GDM1 (cell line): ENCODE measurements at places on chromosomes 6 and 20.

- no peak for DNase-seq
These were observed 3.8 kb downstream of the GID8 start for GRCh38 chr20:62941792-62942191.

DNA sequence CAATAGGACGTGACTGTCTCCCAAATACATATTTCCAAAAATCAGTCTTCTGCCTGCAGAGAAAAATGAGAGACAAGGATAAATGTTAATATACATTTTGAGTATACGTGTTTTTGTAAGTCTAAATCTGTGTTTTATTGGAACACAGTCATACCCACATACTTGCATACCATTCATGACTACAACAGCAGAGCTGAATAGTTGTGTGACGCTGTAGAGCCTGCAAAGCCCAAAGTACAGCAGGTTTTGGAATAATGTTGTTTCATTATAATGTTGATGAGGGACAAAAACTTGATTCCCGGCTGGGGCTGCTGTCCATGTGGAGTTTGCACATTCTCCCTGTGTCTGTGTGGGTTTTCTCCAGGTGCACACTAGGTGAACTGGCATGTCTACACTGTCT is 23.8 kb upstream of the FBXO9 start:
- no peak for DNase-seq

DNA sequence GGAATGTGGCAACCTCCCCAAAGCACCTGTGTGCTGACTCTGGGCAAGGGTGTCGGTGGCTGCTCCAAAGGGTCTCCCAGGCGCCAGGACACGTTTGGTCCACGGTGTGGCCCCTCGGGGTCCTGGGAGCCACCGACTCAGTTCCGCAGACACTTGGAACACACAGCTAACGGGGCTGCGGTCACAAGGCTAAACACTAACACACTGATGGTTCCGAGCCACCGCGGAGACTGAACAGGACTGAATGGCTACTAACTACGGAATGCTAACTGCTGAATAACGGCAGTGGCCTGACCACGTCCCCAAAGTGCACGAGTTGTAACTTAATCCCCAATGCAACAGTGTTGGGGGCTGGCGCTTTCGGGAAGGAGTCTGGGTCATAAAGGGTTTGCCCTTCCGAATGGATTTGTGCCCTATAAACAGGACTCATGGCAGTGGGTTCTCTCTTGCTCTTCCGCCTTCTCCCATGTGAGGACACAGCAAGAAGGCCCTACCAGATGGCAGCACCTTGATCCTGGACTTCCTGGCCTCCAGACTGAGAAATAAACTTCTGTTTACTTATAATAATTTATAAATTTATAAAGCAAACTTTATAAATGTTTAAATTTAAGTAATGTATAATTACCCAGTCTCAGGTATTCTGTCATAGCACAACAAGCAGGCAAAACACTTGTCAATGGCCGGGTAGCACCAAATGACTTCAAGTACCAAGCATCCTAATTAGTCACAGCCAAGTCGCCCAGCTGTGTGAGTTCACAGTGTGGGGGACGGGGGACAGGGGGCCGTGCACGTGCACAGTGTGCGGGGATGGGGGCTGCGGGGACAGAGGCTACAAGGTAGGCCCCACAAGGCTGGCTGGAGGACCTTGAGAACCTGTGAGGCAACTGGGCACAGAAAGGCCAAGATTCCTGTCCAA is 2.3 kb upstream of the EEF1A2 start:
- DNase-seq: no peak

GRCh38 chr6:104954190-104954797 is 2.6 kb upstream of the LIN28B start:
- DNase-seq: no peak

DNA sequence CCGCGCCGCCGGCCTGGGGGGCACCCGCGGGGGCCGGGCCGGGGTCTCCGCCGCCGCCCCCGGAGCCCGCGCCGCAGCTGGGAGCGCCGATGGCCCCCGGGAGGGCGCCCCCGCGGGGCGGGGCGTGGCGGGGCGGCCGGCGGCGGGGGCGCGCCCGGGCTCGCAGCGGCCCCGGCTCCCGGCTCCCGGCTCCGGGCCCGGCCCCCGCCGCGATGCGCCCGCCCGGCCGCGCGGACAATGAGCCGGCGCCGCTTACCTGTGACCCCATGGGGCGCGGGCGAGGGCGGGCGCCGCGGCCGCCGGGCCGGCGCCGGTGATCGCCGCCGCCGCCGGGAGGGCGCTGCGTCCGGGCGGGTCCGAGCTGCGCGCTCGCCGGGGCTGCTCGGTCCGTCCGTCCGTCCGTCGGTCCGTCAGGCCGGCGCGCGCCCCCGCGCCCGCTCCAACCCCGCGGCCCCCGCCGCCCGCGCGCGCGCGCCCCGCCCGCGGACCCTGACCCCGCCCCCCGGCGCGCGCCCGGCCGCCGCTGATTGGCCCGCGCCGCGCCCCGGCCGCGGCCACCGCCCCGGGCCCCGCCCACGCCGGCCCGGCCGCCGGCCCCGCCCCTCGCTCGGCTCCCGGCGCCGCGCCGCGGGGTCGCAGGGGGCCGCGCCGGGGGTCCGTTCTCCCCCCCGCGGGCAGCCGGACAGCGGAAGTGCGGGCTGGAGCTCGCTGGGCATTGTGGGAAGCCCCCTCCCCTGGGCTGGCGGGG is at the start of gene ZBTB46:
TSS of gene ZBTB46 (minus strand) at position 424 of the 748 bp plus-strand sequence. CDS start 40,507 bp downstream, outside the sequence.
- DNase-seq: peak; percentile 35

DNA sequence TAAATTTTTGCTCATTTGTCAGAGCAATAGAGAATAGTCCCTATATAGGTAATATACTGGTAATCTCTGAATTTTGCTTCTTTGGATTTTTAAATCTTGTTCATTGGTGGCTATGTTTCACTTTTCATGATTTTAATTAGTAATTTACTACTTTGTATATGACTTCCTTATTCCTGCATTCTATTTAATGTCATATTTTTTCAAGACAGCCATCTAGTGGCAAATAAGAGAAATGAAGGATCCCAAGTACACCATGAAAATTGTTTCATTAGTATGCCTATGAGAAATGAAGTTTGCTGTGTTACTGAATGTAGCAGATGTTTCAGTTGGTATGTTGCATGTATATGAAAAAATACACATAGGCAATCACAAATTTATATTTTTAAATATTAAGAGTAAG is 82.4 kb downstream of the ZNF292 start:
- no peak for DNase-seq

DNA sequence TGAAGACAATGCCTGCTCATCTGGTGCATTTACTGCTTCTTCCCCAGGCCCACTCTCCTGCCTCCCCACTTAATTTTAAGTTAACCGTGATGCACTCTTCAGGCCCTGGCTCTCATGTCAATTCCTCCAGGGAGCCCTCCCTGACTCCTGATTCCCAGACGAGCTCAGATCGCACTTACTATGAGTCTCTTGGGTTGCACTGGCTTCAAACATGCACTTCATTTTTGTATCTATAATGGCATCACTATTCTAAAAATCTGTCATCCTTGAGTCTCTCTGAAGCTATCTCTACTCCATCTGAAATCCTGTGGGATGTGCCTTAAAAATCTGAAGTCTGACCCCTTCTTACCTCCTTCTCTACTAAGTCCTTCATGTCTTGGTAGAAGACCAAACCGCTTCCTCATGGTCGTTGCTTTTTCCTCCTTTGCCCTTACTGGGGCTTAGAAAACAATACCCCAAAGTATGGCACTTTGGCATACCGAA is 24.7 kb downstream of the COX4I2 start:
- DNase-seq: no peak

DNA sequence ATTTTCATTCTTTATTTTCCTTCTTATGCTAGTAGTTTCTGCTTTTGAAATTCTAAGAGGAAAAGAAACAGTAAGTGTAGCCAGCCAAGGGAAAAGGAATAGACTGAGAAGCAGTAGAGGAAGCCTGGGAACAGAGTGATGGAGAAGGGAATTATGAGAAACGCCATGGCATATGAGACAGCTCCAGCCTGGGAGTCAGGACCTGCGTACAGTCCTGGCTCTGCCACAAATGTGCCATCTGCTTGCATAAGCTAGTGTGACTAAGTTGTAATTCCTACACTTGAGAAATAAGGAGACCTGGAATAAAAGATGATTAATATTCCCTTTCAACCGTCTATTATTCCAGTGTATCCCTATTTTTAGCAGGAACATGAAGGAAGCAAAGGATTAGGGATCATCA is 47.5 kb downstream of the OSTM1 start:
- no peak for DNase-seq

DNA sequence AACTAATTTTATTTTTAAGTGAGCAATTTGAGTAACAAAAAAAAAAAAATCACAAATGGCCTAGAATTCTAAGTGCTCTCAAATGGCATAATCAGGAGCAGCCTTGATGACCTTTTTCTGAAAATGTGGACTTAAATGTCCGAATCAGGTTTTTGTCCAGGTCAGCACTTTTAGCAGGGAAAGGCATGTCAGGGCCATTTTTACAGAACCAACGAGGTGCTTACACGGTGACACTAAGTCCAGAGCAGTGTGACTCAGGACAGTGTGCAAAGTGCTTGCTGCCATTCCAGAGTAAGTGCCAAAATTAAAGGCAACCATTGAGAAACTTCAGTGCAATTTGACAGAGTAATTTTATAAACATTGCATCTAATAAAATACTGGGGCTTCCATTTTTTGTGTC is 127.8 kb downstream of the KIF16B start:
- DNase-seq: no peak

DNA sequence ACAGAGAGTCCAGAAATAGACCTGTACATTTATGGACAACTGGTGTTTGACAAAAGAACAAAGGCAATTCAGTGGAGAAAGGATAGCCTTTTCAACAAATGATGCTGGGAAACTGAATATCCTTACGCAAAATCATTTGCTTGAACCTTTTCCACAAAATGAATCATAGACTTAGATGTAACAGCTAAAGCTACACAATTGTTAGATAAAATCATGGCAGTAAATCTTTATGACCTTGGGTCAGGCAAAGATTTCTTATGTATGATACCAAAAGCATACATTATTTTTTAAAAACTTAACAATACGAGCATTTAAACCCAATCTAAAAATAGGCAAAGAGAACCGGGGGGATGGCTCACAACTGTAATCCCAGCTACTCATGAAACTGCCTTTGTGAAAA is 73.5 kb upstream of the DST start:
- no peak for DNase-seq

- DNase-seq: no peak
These were observed 351.2 kb downstream of the CD83 start for GRCh38 chr6:14468647-14469321.

- no peak for DNase-seq
These were observed 979.0 kb downstream of the KIF16B start for GRCh38 chr20:15594158-15594695.

DNA sequence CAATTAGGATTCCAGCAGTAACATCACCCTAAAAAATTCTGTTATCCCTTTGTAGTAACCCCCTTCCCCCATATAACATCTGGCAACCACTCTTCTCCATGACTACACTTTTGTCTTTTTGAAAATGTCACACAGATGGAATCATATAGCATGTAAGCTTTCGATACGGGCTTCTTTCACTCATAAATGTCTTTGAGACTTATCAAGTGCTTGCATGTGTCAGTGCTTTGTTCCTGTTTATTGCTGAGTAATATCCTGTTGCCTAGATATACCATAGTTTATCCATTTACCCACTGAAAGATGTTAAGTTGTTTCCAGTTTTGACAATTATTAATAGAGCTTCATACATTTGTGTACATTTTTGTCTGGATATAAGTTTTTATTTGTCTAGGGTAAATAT is 10.4 kb upstream of the SNPH start:
- no peak for DNase-seq

- no peak for DNase-seq
These were observed 95.8 kb upstream of the TAB2 start for GRCh38 chr6:149221774-149222070.

GRCh38 chr6:47253136-47253535 is 56.6 kb downstream of the TNFRSF21 start:
- no peak for DNase-seq

GRCh38 chr6:152391179-152391880 is 245.8 kb downstream of the SYNE1 start:
- DNase-seq: no peak

DNA sequence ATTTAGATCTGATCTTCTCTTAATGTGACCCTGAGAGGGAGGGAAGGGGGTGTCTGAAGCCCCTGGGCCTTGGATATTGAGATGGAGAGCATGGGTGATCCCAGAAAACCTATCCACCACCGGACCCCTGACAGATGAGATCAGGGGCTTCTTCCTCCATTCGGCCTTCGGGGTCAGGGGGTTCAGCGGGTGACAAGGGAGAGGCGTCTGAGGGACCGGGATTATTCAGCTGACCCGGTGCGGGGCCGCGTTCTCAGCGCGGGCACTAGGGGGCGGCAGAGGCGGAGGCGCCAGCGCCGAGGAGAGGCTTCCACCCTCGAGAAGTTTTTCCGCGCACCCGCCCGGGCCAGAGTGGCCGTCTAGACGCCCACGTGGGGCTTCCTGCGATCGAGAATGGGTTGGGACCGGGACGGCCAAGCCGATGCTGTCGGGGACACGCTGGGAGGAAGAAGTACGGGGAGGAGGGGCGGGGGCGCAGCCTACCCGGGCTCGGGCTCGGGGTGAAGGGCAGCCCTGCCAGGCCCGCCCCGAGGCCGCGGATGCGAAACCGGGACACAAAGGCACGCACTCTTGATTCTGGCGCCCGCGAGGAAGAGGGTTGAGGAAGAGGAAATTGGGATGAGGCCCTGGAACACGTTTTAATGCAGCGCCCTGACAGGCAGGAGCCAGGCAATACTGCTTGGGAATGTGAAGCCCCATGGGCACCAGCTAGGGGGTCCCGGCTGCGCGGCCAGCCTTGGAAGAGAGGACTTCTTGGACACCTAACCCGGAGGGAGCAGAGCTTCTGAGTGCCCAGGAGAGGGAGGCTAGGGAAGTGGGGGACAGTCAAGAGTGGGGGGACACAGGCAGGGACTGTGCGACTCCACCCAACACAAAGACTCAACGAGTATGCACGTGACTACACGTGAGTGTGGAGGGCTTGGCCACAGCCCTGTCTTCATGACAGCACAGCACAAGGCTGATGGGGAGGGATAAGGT is 30.6 kb downstream of the COL11A2 start:
- peak; percentile 66 for DNase-seq

DNA sequence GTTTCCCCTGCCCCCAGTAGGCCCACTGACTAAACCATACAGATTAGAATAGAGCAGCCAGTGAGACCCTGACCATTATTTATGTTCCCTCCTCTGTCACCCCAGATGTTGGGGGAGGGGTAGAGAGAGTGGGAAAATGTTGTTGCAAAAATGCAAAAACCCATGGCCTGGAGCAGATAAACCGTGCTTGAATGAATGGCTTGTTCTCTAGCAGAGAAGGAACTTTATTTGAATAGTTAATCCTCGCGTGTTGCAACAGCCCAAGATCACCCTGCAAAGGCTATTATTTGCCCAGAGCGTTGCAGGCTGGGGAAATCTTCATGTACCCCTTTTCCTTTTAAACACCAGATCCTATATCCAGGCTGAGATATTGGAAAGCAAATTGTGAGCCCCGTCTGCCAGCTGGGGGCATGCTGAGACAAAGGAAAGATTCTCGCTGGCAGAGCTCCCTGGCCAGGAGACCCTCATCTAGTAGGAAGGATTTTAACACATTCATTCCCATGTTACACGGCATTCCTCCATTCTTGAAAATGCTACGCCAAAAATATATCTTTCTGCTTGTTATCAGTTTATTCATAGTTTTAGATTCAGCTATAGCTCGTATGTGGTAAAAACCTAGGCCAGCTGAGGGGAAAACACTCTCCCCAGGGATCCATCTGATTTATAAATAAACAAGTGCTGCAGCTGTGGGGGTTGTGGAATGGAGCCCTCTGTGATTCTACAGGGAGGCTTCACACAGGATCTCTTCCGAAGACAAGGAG is 53.0 kb downstream of the LINC00237 start:
- DNase-seq: no peak
